ENCODE measurements at places on chromosomes 1 and 21.

DNA sequence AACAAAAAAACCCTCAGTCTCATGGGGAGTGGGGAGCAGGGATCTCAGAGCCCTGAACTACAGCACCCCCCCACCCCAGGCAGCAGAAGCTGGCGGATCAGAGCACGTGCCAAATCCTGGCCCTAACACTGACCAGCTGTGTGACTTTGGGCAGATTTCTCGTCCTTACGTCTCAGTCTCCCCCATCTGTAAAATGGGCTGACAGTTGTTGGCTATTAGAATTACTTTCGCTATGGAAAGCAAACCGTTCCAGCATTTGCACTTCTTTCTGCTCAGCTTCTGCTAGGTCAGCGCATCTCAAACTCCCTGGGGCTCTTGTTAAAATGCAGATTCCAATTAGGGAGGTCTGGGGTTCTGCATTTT lies 15.5 kb downstream of the TNFRSF8 start:
- DNase-seq = no peak

DNA sequence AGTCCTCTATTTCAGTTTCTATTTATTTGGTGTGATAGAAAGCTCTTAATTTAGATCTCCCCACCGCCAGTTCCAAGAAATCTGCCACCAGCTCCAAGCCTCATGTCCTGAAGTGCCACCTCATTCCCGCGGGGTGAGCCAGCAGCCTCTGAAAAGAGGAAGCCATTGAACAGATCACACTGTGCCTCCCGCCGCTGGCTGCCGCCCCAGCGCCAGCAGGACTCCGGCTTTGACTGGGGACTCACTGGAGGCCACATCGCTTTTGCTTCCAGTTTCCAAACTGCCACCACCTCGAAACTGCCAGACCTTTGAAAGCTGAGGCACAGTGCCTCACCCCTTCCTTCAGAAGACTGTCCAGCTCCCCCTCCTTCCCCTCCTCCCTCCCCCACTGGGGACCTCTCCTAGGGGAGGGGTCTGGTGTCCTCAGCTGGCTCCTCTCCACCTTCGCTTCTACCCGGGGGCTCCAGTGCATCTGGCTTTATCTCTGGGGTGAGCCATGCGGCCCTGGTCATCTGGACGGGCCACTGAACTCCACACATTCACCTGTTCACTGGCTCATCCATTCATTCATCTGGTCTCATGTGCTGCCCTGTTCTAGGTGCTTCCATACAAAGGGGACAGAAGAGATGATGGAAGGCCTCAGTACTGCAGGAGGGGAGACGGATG lies 58.9 kb downstream of the VPS26C start:
- no peak for DNase-seq

DNA sequence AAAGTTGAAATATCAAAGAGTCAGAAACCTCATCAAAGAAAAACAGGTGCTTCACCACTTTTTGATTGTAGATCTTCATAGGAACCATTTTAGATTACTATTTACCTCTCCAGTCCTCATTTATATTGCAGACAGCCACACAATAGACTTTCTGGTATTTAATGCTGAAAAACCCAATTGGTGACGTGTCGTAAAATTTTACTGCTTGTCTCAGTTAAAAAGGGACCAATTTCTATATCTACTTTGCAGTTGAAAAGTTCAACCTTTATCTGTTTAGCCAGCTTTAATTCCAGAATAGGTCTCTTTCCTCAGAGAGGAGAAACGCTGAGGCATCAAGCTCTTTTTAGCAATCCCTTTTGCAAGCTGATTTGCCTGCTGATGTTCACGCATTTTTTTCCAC lies 1722.4 kb downstream of the PLA2G4A start:
- no peak for DNase-seq

DNA sequence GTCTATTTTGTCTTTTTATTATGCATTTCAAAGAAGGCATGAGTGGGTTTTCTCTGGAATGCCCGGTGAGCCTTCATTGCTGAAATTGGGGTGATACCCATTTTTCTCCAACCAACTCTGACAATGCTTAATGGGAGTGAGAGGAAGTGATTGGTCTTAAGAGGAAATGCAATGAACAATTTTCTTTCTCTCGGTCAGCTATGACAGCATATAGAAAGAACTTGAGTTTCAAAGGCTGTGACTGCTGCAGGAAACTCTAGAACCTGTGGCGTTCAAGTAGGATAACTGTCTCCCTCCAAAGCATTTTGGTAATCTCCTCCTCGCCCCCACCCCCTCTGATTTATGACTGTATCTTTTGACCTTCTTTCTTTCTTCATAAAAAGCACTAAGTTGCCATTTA lies 155.9 kb downstream of the LYPLAL1 start:
- no peak for DNase-seq

GRCh38 chr1:74363220-74363619 lies 128.0 kb downstream of the TNNI3K start:
- DNase-seq = no peak

DNA sequence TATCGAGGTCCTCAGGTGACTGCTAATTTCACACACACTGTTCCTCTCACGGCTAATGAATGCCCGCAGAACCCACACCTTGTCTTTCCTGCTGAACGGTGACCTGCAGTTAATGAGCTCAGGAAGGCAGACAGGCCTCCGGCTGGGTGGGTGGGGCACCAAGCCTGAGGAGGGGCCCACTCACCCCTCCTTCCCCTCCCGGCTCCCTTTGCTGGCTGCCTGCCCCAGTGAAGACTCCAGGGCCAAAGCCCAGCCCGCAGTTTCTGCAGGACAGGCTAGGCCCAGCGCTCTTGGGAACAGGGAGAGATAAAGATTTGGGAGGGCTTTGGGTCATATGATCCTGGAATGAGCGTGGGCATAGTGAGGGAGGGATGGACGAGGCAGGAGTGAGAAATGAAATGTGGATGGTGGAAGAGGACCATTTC lies 26.4 kb downstream of the FOXO6 start:
- DNase-seq = no peak

DNA sequence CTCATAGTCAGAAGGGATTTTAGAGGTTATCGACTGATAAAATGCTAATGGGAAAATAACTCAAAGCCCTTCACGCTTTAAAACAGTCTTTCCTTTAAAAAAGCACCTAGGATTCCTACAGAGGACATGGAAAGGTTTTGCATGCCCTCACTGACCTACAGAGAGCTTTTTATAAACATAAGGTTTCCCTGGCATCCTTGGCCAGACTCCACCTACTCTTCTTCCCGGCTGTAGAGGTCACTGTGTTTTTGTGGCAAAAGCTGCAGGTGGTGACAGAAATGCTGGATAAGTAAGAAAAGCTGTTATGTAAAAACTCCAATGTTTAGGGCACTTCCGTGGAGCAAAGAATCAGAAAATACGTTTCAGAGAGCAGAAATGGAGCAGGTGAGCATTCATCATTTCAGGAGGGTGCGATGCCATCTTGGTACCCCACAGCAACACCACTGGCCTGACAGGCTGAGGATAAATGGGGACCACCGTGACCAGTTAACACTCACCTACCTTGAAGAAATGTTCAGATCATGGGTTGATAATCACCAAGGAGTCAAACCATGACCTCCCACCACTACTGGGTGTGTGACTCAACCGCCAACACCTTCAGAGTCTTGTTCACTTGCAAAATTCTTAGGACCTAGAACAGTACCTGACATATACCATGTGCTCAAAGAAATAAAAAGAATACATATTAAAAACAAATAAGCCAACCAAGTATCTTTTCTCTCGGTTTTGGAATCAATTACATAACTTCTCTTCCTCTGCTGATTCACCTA lies 46.6 kb downstream of the SSBP3 start:
- no peak for DNase-seq

DNA sequence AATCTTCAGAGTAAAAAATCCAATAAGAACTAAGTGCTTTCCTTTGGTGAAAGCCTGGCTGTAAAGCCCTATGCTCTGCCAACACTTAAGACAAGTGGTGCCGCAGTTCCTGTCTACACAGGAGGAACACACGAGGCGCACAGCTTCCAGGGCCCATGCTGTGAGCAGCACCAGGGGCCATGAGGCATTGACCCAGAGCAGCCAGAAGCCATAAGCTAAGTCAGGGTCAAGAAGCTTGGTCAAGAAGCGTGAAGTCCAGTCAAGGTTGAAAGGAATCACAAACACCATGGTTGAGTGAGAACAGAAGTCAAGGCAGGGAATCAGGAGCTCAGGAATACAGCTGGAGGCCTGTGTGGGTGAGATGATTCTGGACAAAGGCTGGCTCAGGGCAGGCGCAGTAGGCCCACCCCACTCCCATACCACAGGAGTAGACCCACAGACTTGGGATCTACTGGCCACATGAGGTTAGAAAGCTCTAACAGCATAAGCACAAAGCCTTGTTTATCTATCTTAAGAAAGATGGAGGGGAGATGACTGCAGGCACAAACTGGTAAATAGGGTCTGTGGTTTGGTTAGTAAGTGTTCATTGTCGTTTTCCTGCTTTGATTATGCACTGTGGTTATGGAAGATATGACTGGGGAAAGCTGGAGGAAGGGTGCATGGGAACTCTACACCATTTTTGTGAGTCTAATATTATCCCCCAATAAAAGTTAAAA lies 42.9 kb upstream of the RCAN3 start:
- no peak for DNase-seq

- DNase-seq = no peak
Measured at GRCh38 chr1:110130989-110131388, 18.7 kb downstream of the UBL4B start.

DNA sequence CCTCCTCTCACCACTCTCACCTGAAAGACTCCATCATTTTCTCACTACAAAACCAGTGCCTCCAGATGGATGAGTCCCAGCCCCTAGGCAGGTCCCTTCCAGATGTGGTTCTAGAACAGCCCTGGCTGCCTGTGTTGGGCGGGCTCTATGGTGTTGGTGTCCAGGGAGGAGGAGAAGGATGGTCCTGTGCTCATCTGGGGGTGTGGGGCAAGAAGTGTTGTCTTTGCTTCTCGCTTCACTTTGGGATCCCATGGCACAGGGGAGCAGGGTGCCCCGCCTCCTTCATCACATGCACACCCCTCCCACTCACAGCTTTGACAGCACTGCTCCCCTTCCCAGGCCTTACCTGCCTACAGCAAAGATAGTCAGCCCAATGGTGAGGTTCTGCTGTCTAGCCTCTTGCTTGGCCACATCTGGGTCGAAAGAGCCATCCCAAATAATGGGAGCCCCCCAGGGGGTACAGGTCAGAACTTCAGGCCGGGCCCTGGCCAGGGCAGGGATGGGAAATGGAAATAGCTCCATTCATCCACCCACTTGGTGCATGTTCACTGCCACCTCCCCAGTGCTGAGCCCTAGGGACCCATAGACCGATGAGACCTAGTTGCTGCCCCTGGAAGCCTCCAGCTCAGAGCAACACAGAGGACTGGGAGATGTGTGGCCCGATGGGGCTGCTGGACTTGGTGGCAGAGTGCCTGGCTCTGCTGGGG lies 9.0 kb downstream of the A3GALT2 start:
- DNase-seq = no peak

DNA sequence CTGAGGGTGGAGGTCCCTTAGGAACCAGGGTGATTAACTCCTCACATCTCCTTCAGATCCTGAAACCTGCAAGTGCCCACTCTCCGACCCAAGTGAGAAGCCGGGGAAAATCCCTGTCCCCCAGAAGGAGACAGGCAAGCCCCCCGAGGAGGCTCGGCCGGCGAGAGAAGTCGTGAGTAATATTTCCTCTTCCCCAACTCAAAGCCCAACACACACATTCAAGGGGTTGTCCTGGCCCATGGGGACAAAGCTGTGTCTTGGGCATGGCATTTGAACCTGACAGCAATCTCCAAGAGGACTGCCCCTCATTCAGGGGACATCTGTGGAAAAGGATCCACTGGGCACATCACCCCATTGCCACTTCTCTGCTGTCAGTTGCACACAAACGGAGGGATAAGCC lies 23.6 kb downstream of the VASH2 start:
- DNase-seq = no peak

DNA sequence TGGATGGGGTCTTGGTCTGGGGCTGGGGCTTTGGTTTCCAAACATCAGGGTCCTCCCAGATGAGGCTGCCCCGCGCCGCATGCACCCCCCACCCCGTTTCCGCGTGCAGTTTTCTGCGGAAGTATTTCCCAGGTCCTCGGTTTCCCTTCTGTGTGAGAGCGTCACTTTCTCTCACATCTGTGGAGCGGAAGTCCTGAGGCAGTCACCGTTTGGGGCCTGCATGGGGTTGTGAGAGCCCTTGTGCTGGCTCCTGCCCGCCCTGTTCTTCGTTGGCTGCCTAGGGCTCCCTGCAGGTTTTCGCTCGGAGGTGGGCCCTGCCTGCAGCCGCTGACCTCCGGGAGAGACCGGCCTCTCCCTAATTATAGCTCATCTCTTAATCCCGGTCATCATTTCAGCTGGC lies 88.0 kb downstream of the GALNT2 start:
- no peak for DNase-seq

DNA sequence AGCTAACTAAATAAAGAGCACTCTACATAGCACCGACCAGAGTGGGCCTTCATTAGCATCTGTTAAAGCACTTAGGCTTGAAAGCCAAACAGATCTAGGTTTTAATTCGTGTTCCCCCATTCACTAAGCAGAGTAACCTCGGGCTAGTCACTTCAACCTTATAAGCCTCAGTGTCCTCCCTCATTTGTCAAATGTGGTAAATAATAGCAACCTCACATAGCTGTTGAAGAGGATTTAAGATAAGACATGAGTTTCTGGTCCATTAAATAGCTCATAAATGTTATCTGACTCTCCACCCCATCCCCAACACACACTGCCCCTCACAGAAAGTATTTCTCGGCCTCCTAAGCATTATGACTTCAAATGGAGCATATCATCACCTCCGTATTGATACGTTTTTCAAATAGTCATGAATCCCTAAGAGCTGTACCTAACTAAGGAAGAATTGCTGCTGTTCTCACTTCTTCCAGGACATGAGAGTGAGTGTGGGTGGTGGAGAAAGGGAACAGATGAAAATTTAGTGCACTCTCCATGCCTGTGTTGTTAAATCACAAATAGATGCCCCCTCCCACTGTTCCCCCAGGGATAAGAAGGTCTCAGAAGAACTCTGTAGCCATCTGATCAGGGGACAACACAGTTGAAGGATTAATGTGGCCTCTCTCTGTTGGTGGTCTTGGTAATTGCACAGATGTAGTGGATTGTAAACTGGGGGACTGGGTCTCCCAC lies 47.6 kb downstream of the PLPP3 start:
- no peak for DNase-seq
